Activated T-helper 2 cell treated with anti-CD3 and anti-CD28 coated beads, Interferon-gamma antibody, Interleukin-2, Interleukin-4, amounts not matched to agents 10 μg/mL and 5 μg/mL and 100 μg/mL, durations not matched to agents 14 hours and 24 hours and 36 hours (primary cell): ENCODE measurements at places on chromosomes 1 and 21. TPM values are rescaled to one million over a fixed set of nuclear protein-coding genes. Genes with fewer than 3 reads are reported as not detected.

GRCh38 chr1:24970399-24970753 lies 40.3 kb upstream of the RUNX3 start:
- H3K27ac ChIP-seq = peak overlapping the region; percentile 26
- H3K27me3 ChIP-seq = no peaks in the 10 kb centered on the region
- DNase-seq = no peak
- no peak overlapping the region for H3K4me3 ChIP-seq
- peaks cover 15% of the 10 kb centered on the region for H3K36me3 ChIP-seq

S100A1 gene
- not detected in 2 replicates for total RNA-seq

GRCh38 chr1:19639999-19640362 lies 4.1 kb upstream of the NBL1 start:
- H3K27me3 ChIP-seq = peaks cover 17% of the 10 kb centered on the region
- H3K4me1 ChIP-seq = peaks cover 7% of the 10 kb centered on the region
- H3K27ac ChIP-seq = no peak overlapping the region
- H3K36me3 ChIP-seq = peaks cover 3% of the 10 kb centered on the region

GRCh38 chr1:208741296-208741695 lies 497.1 kb upstream of the PLXNA2 start:
- H3K36me3 ChIP-seq = no peaks in the 10 kb centered on the region
- no peak overlapping the region for H3K27ac ChIP-seq
- no peaks in the 10 kb centered on the region for H3K27me3 ChIP-seq
- DNase-seq = no peak

HCN3 gene
- 4.8 and 5.4 TPM in 2 replicates for total RNA-seq

GRCh38 chr1:202126426-202126825 lies 3.7 kb downstream of the GPR37L1 start:
- no peaks in the 10 kb centered on the region for H3K36me3 ChIP-seq
- no peak overlapping the region for H3K4me3 ChIP-seq

LIPI gene
- not detected in 2 replicates for total RNA-seq

GRCh38 chr1:19313636-19313959 lies 1.5 kb downstream of the SLC66A1 start:
- H3K27ac ChIP-seq = peak overlapping the region; percentile 12
- no peak for DNase-seq
- H3K4me1 ChIP-seq = peaks cover 31% of the 10 kb centered on the region

- no peak for DNase-seq
- no peak overlapping the region for H3K27ac ChIP-seq
- peaks cover under 1% of the 10 kb centered on the region for H3K4me1 ChIP-seq
- no peaks in the 10 kb centered on the region for H3K36me3 ChIP-seq
- no peak overlapping the region for H3K4me3 ChIP-seq
These were observed 838 bp downstream of the OR2C3 start for GRCh38 chr1:247535402-247535801.

PGLYRP4 gene
- not detected in 2 replicates for total RNA-seq

GRCh38 chr1:192261476-192261875 lies 55.3 kb upstream of the RGS21 start:
- H3K4me3 ChIP-seq = no peak overlapping the region
- no peaks in the 10 kb centered on the region for H3K27me3 ChIP-seq
- DNase-seq = no peak
- no peaks in the 10 kb centered on the region for H3K36me3 ChIP-seq
- no peak overlapping the region for H3K27ac ChIP-seq

HMGN1 gene
- 398 TPM in 2 replicates for total RNA-seq

CHRM3 gene
- 0.07 TPM in 1 of 2 replicates, not detected in the other for total RNA-seq

GRCh38 chr1:9841460-9841859 lies 17.7 kb upstream of the CLSTN1 start:
- peaks cover 3% of the 10 kb centered on the region for H3K4me1 ChIP-seq
- H3K27ac ChIP-seq = no peak overlapping the region
- no peak for DNase-seq

DNA sequence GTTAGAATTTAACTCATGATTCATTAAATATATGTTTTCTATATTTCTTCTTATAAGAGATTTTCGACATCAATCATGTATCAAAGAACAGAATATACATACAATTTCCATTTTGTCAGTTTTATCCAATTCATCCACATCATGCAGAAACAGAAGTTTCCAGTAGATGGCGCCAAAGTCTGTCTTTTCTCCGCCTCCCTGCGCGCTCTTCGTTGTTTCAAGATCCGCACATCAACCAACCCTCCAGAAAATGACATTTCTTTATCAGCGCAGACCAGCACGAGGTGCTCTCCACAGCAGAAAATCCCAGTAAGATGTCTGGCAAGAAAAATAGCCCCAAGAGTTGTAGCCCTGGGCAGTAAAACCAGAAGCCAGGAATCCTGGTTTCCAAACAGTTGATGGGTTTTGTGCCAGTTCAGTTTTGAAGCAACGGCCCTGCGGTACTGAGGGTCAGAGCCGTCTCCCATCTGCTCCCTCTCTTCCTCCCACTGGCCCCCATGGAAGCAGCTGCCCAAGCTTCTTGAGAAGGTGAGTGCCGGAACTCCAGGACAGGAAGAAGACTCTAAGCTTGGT lies 38.6 kb upstream of the GPR137B start:
- no peak overlapping the region for H3K4me3 ChIP-seq
- H3K4me1 ChIP-seq = peaks cover 10% of the 10 kb centered on the region
- DNase-seq = peak; percentile 41
- no peaks in the 10 kb centered on the region for H3K36me3 ChIP-seq
- H3K27me3 ChIP-seq = peaks cover 4% of the 10 kb centered on the region

- no peaks in the 10 kb centered on the region for H3K4me1 ChIP-seq
- H3K27ac ChIP-seq = no peak overlapping the region
- H3K4me3 ChIP-seq = no peak overlapping the region
- H3K36me3 ChIP-seq = no peaks in the 10 kb centered on the region
- DNase-seq = no peak
These were observed 175.3 kb downstream of the PLPP3 start for GRCh38 chr1:56404066-56404465.

GRCh38 chr1:109399326-109399957 lies 1.7 kb upstream of the SORT1 start:
- peaks cover 26% of the 10 kb centered on the region for H3K36me3 ChIP-seq
- DNase-seq = no peak
- H3K27me3 ChIP-seq = peaks cover 39% of the 10 kb centered on the region
- H3K4me1 ChIP-seq = peaks cover 10% of the 10 kb centered on the region
